Muscle of leg (tissue), 16 donors: ENCODE measurements at places on chromosomes 5 and 9. TPM values are rescaled to one million over a fixed set of nuclear protein-coding genes. Genes with fewer than 3 reads are reported as not detected.

DNA sequence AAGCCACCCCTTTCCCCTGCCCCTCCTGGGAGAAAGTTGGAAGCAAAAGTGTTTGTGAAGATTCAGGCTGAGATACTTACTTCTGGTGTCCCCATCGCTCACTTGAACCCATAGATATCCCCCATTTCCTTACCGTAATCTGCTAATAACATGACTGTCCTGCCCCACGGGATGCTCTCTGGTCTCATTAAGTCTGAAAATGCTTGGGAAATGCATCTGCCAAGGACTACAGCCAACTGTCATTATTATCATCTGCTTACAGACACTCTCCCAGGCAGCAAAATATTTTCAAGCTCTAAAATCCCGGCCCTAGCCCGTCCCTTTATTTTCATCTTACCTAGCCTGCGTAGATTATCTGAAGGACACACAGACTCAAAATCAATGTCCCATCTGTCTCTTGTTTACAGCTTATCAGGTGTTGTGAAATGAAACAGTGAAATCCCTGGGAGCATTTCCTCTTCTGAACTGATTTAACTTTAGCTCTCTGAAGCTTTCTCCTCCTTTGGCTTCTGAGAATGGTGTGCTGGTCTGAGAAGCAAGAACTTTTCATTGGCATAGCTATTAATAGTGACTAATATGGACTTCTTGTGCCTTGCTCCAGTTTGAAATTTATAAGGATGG lies 126.9 kb upstream of the OSMR start:
- peak; percentile 87 for DNase-seq
- no peaks in the 10 kb centered on the region for H3K36me3 ChIP-seq
- no peaks in the 10 kb centered on the region for H3K27me3 ChIP-seq

DNA sequence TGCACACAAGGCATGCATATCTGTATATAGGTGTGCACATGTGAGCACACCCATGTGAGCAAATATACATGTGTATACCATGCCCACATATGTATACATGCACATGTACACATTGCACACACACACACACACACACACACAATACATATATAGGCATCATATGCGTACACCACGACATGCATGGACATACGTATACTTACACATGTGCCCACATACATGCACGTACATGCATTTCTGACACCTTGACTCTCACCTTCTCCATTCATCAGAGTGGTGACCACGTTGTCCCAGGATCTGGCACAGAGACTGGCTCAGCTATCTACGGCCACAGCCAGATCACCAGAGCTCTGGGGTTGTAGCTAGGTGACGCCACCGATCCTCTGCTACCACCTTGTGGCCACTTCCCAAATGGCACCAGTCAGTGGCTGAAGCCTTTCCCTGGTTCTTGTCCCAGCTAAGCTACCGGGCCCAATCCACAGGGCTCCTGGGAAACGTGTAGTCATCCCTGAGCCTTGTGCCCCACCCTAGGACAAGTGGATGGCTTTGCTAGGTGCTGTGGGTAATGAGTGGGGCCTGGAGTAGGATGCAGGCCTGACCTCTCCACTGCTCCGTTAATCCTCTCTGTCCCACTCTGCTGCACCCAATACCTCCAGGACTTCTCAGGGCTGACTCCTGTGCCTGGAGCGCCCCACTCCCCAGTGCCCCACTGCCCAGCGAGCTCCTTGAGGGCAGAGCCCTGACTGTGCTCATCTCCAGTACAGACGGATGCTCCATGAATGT lies 194.4 kb downstream of the RGS3 start:
- H3K27ac ChIP-seq: no peak overlapping the region
- no peaks in the 10 kb centered on the region for H3K36me3 ChIP-seq
- DNase-seq: peak; percentile 88
- H3K4me3 ChIP-seq: no peak overlapping the region
- H3K4me1 ChIP-seq: peaks cover 38% of the 10 kb centered on the region
- H3K27me3 ChIP-seq: peaks cover 6% of the 10 kb centered on the region

DNA sequence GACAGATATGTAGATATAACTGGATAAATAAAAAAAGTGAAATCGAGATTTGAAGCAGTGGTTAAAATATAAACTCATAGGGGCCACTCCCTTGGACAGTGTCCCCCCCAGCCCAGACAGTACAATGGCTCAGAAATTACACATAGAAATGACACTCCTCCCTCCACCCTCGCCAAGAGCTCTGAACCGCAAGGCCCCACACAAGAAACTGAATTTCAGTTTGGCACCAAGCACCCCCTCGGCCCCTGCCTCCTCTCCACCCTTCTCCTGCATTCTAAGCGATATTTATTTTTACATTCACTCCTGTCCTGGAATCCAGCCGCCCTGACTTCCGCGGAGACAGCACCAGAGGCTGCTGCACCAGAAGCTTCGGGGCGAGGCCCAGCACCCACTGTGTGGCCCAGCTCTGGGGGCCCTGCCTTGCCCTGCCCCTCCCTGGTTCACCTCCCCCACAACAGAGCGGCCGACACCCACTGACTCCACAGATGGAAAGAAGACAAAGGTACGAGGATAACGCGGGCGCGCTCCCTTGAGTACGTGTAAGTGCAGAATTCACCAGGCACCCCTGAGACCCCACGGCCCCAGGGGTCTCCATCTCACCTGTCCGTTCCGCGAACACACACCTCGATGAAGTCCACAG lies 11.0 kb downstream of the STC2 start:
- no peak overlapping the region for H3K4me3 ChIP-seq
- peaks cover 2% of the 10 kb centered on the region for H3K27me3 ChIP-seq
- H3K36me3 ChIP-seq: peaks cover 27% of the 10 kb centered on the region
- no peak overlapping the region for H3K27ac ChIP-seq

DNA sequence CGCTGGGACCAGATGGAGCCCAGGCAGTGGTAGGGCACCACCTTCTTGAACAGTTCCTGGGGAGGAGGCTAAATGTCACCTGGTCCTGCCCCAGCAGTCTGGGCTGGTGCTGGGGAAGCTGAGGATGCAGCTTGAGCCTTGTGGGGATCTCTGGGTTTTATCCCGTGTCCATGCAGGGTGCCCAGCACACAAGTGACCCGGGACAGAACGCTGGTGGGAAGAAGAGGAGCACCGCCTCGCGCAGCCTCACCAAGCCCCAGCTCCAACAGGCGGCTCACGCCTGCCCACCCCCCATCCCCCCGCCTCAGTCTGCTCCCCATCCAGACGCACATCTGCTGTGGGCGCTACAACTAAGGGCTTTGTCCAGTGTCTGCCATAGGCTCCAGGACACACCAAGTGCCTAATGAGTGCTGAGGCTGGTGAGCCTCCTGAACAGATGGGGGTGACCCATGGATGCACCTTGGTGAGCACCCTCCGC lies 13.8 kb downstream of the RALGDS start:
- H3K36me3 ChIP-seq: peaks cover 91% of the 10 kb centered on the region
- no peak overlapping the region for H3K4me3 ChIP-seq
- H3K27ac ChIP-seq: no peak overlapping the region
- H3K4me1 ChIP-seq: peaks cover 3% of the 10 kb centered on the region
- no peaks in the 10 kb centered on the region for H3K27me3 ChIP-seq
- DNase-seq: no peak

- no peaks in the 10 kb centered on the region for H3K27me3 ChIP-seq
- no peak overlapping the region for H3K27ac ChIP-seq
Measured at GRCh38 chr5:102511666-102512065, 12.9 kb upstream of the SLCO6A1 start.

DNA sequence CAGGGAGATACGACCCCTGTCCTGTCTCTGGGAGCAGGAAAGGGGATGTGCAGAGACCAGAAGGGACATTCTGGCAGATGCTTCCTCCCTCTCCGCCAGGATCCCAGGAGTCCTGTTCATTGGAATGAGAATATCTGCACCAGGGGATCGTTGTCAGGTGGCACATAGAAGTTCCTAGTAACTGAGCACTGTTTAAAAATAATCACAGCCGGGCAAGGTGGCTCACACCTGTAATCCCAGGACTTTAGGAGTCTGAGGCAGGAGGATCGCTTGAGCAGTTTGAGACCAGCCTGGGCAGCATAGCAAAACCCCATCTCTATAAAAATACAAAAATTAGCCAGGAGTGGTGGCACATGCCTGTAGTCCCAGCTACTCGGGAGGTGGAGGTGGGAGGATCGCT lies 12.3 kb downstream of the SARDH start:
- DNase-seq: no peak
- H3K4me1 ChIP-seq: no peaks in the 10 kb centered on the region
- no peak overlapping the region for H3K27ac ChIP-seq
- H3K4me3 ChIP-seq: no peak overlapping the region

GRCh38 chr5:19532936-19533335 lies 455.1 kb downstream of the CDH18 start:
- H3K27me3 ChIP-seq: no peaks in the 10 kb centered on the region
- no peak overlapping the region for H3K4me3 ChIP-seq
- peak; percentile 81 for DNase-seq
- no peaks in the 10 kb centered on the region for H3K4me1 ChIP-seq
- H3K36me3 ChIP-seq: no peaks in the 10 kb centered on the region

DNA sequence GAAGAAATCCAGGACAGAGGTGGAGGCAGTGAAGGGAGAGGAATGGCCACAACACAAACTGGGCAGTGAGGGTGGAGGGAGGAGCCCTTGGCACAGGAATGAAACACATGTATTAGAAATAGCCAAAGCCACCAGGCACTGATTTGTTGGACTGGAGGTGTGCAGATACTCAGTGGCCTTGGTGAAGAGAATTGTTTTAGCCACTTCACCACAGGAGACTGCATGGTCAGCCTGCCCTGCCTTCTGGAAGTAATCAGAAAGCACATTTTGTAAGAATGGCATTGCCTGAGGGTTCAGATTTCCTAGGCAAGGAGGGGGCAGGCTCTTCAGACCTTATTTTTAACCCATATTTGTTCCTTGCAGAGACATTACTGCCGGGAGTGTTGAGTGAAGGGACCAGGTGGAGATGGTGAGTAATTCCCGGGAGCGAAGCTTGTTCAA lies 2.2 kb downstream of the SGCD start:
- peak overlapping the region; percentile 89 for H3K27ac ChIP-seq
- DNase-seq: peak; percentile 64
- no peaks in the 10 kb centered on the region for H3K27me3 ChIP-seq
- peaks cover 16% of the 10 kb centered on the region for H3K36me3 ChIP-seq
- H3K4me3 ChIP-seq: peak overlapping the region; percentile 56

DNA sequence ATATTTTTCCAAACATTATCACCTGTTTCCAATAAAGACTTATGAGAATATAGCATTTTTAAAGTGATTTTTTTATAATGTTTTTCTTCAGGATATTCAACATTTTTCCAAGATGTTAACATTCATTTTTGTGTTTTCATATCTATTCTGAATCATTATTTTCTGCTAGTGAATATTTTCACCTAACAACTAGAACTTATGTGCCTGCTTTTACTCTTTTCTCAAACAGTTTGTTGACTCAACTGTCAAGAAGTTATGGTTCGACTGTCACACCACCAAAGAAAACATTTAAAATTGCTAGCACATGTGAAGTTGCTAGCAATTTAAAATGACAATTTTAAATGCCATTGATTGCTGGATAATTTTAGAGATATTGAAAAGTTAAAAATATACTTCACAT lies 343.3 kb upstream of the CDH9 start:
- H3K27me3 ChIP-seq: no peaks in the 10 kb centered on the region
- no peaks in the 10 kb centered on the region for H3K36me3 ChIP-seq
- no peaks in the 10 kb centered on the region for H3K4me1 ChIP-seq
- DNase-seq: no peak

The ENHO gene
- 3.4 TPM for total RNA-seq

The CDO1 gene
- 19.1 TPM for total RNA-seq
